ENCODE measurements at places on chromosomes 1 and 21. TPM values are rescaled to one million over a fixed set of nuclear protein-coding genes. Genes with fewer than 3 reads are reported as not detected.

DNA sequence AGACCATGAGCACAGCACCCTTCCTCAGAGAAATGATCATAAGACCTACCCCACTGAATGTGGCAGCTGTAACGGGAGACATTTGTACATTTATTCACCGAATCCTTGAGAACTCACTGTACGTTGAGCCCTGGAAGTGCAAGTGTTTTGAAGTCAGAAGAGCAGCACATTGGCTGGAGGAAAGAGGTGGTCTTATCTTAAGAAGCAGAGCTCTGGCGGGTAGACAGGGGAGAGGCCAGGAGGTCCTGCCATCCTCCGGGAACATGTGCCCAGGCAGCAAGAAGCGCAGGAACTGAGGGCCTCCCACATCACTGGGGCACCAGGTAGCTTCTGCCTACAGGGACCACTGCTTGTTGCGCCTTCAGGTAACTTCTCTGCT is 169.2 kb upstream of the IRF2BP2 start:
- H3K4me3 ChIP-seq = no peak overlapping the region
- no peaks in the 10 kb centered on the region for H3K27me3 ChIP-seq
- no peak for DNase-seq
- no peak overlapping the region for H3K27ac ChIP-seq

- no peak overlapping the region for H3K27ac ChIP-seq
- peaks cover 9% of the 10 kb centered on the region for H3K4me1 ChIP-seq
- H3K4me3 ChIP-seq = no peak overlapping the region
- no peaks in the 10 kb centered on the region for H3K27me3 ChIP-seq
- no peak for DNase-seq
These were observed 258.2 kb upstream of the DUSP10 start for GRCh38 chr1:222000131-222000530.

- DNase-seq = no peak
- no peaks in the 10 kb centered on the region for H3K27me3 ChIP-seq
- no peak overlapping the region for H3K27ac ChIP-seq
These were observed 54.9 kb downstream of the KCNK1 start for GRCh38 chr1:233668725-233669294.

- peaks cover 27% of the 10 kb centered on the region for H3K4me1 ChIP-seq
- peak; percentile 87 for DNase-seq
These were observed 2.9 kb upstream of the ARID1A start for GRCh38 chr1:26692793-26693490.

DNA sequence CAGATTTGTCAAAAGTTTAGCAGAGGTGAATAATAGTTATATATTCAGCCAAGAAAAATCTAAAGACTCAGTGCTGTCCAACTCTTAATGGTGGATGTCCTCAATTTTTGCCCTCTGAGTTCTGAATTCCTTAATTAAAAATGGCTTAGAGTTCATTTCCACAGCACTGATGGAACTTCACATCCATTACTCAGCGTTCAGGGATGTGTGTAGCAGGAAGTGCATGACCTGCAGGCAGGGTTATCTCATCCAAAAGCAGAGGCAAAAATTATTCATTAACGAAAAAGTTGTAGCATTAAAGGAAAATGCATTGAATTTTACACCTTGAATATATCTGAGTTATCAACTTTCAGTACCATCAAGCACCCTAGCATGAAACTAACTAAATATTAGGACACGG is 96.7 kb downstream of the ZP4 start:
- no peak overlapping the region for H3K4me3 ChIP-seq
- H3K27ac ChIP-seq = no peak overlapping the region
- no peaks in the 10 kb centered on the region for H3K4me1 ChIP-seq
- H3K36me3 ChIP-seq = peaks cover 18% of the 10 kb centered on the region

DNA sequence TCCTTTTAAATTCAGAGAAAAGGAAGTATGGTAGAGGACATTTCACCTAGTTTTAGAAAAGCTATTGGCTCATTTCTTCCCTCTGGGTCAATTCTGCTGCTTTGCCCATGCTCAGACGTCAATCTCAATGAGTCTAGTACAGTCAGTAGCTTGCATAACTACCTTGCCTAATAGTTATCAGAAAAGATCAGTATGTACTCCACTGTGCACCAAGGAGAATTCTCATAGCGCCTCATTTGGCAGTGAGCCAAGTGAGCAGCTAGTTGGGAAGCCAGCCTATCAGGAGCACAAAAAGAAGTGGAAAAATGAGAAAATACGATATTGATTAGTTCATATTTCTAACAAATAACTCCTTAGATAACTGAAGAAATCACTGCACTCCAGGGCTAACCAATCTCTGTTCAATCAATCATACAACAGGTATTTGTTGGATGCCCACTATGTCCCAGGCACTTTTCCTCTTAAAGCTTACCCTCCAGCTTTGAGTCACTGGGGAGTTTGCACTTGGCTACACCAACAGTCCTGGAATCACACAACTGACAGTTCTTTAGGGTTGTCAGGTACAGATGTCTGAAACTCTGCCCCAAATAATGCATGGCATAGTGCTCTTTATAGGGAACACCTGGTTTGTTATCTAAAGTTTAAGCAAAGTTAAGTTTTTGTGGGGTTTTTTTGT is 50.2 kb downstream of the PRDX6 start:
- H3K36me3 ChIP-seq = no peaks in the 10 kb centered on the region
- DNase-seq = no peak
- peaks cover under 1% of the 10 kb centered on the region for H3K4me1 ChIP-seq
- H3K4me3 ChIP-seq = no peak overlapping the region
- no peak overlapping the region for H3K27ac ChIP-seq

GRCh38 chr1:28506907-28507246 is 1.0 kb downstream of the RCC1 start:
- no peaks in the 10 kb centered on the region for H3K27me3 ChIP-seq
- peaks cover 25% of the 10 kb centered on the region for H3K4me1 ChIP-seq
- H3K36me3 ChIP-seq = peaks cover 23% of the 10 kb centered on the region
- H3K4me3 ChIP-seq = peak overlapping the region; percentile 98

DNA sequence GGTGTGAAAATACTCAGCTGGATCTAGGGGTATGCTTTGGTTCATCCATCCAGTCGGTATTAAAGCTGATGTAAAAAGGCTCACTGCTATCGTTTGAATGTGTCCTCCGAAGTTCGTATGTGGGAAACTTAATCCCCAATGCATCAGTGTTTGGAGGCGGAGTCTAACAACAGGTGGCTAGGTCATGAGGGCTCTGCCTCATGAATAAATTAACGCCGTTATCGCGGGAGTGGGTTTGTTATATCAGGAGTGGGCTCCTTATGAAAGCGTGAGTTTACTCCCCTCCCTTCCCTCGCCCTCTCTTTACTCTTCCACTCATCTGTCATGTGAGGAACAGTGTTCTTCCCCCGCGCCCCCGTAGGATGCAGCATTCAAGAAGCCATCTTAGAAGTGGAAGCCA is 48.9 kb upstream of the ZNF281 start:
- H3K4me3 ChIP-seq = no peak overlapping the region
- H3K27me3 ChIP-seq = no peaks in the 10 kb centered on the region
- no peak for DNase-seq
- no peak overlapping the region for H3K27ac ChIP-seq

- no peaks in the 10 kb centered on the region for H3K4me1 ChIP-seq
- no peak overlapping the region for H3K27ac ChIP-seq
- H3K4me3 ChIP-seq = no peak overlapping the region
- no peak for DNase-seq
- H3K36me3 ChIP-seq = no peaks in the 10 kb centered on the region
These were observed 134.7 kb downstream of the PSMG1 start for GRCh38 chr21:39048574-39048973.

OLIG2 gene
- total RNA-seq = not detected

DRAXIN gene
- total RNA-seq = 0.35 TPM

LHX4 gene
- total RNA-seq = not detected

MAP3K7CL gene
- 20.3 TPM for total RNA-seq

All from thoracic aorta (tissue), 2 donors.